ENCODE measurements at places on chromosomes 11 and 22. TPM values are rescaled to one million over a fixed set of nuclear protein-coding genes. Genes with fewer than 3 reads are reported as not detected.

BEST1 gene
- 3.4 TPM for total RNA-seq

RAB39A gene
- total RNA-seq = not detected

OR6T1 gene
- not detected for total RNA-seq

PTPRCAP gene
- total RNA-seq = 0.45 TPM

CREB3L1 gene
- total RNA-seq = 37.5 TPM

CARD18 gene
- total RNA-seq = not detected

KIF18A gene
- 0.82 TPM for total RNA-seq

C11orf16 gene
- not detected for total RNA-seq

YAP1 gene
- 158 TPM for total RNA-seq

MS4A6A gene
- total RNA-seq = not detected

DNA sequence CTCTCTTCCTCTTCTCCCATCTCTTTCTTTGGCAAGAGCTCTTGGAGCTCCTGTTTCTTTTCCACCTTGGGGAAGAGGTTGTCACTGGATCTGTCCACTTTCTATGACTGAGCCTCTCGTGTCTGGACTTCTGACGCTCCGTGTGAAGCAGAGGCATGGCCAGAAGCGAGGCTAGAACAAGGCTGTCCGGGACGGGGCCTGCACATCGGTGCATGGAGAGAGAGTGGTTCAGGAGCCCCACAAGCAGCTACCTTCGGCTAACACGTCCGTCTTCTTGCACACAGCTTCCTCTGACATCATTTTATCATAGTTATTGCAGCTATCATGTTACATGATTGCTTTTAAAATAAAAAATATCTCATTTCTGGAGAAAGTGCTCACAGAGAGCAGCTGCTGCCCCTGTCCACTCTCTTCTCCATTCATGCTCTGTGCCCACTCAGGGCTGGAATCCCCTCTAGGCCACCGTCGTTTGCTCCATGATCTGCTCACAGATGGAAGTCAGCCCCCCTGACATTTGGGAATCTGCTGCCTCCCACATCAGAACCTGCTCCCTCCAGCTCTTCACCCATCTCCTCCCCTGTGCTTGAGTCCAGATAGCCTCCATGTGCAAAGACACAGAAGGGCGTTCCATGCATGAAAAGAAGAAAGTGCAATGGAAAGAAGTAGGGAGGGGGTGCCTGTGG, 308.4 kb downstream of the NTM start:
- DNase-seq = no peak

GRCh38 chr11:8907116-8907515, 3.9 kb upstream of the AKIP1 start:
- no peak for DNase-seq

DNA sequence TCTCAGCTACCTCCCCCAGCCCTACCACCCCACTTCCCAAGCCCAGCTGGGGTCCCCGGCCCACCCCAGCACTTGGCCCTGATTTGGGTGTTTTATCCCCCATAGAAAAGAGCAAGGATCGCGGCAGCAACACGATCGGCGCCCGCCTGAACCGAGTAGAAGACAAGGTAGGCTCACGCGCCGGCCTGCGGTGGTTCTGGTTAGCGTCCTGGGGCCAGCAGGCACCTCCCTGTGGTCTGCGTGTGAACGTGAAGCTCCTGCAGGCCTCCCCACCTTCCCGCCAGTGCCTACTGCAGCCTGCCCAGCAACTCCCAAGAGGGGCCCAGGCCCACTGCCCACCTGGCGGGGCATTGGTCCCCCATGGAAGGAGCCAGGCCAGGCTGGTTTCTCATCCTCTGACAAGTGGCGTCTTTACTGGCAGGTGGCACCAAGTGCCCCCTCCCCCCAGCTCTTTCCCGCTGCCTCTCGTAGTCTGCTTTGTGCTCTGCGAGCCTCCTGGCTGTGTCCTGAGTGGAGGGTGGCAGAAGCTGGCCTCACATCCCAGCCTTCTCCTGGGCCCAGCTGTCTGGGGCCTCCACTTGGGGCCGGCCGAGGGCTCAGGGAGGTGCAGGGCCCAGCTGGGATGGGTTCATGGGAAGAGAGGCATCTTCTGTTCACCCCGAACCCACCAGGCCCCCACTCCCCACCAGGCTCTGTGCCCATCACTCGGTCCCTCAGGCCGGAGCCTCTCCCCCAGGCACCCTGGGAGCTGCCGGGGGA, 78.3 kb upstream of the KCNQ1OT1 start:
- no peak for DNase-seq

GRCh38 chr11:119671561-119672015, 57.4 kb downstream of the NECTIN1 start:
- peak; percentile 39 for DNase-seq

GRCh38 chr11:17631702-17632365, 84.8 kb downstream of the OTOG start:
- no peak for DNase-seq

DNA sequence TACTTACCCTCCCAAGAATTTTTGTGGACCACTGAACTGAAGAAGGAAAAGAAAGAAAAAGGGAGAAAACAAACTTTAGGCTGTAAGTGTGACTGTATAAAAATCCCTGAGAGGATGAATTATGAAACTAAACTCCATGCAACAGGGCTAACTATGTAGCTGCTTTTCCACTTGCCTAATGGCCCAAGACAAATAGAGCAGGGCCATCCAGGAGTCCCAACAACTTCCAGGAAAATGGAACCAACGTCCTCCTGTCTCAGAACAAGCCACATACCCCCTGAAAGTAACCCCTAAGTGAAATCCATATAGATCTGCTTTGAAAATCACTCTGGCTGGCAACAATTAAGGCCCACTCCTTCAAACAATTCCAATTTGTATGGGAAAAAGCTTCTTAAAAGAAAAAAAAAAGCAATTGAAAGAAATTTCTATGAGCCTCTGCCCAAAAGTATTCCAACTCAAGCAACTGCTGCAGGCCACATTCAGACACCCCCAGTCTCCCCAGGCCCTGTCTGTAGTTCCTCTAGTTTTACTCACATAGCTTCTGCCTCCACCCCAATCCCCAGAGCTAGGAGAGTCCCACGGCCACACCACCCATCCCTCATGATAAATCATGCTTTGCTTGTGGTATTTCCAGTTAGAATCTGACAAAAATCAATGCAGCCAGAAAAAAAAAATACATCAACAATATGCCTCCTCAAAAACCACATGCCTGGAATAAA, 12.7 kb downstream of the RBFOX2 start:
- no peak for DNase-seq

DNA sequence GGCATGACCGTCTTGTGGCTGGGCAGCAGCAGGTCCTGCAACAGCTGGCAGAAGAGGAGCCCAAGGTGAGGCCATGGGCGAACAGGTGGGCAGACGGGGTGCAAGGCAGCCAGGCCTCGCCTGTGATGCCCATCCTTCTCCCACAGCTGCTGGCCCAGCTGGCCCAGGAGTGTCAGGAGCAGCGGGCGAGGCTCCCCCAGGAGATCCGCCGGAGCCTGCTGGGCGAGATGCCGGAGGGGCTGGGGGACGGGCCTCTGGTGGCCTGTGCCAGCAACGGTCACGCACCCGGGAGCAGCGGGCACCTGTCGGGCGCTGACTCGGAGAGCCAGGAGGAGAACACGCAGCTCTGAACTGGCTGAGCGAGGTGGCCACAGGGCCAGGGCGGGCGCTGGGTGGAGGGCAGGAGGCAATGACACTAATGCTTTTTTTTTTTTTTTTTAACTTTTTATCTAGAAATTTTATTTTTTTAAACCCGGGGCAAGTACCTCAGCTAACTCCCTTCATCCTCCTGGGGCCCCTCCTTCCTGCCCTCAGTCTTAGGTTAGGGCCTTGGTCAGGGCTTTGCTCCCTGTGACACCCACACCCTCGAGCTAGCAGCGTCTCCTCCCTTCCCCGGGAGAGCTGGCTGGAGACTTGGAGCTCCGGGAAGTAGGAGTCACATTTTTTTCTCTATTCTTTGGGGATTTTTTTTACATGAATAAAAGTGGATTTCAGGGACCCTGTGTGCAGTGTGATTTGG, 16.0 kb downstream of the PLCB3 start:
- peak; percentile 39 for DNase-seq

DNA sequence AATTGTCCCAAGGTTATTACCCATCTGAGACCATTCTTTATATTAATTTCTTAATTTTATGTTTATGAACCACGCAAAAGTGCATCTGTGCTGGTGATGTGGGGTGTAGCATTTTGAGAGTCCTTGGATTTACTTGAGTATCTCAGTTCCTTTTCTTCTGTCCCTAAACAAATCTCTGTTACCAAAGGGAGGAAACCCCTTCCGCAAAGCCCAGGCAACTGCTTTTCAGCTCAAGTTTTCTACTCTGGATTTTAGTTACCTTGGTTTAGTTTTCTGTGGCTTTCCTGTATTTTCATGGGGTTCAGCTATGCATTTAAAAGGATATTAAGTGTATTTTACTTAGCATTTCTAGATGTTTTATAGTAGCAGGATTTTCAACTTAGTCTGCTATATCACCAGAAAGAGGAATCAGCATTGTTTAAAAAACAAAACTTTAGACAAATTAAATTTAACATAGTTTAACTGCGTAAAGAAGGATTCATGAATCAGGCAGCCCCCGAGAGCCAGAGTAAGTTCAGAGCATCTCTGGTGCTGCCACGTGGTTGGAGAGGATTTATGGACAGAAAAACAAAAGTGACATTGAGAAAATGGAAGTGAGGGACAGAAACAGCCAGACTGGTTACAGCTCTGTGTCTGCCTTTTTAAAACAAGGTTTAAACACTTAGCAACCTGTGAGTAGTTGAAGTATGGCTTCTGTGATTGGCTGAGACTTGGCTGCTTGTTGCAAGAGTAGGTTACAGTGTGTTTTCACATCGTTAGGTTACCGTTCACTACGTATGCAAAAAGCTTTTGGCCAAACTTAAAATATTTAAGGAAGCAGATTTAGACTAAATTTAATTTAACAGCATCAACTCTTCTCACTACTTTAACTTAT, 9.6 kb downstream of the ADM start:
- peak; percentile 54 for DNase-seq

DNA sequence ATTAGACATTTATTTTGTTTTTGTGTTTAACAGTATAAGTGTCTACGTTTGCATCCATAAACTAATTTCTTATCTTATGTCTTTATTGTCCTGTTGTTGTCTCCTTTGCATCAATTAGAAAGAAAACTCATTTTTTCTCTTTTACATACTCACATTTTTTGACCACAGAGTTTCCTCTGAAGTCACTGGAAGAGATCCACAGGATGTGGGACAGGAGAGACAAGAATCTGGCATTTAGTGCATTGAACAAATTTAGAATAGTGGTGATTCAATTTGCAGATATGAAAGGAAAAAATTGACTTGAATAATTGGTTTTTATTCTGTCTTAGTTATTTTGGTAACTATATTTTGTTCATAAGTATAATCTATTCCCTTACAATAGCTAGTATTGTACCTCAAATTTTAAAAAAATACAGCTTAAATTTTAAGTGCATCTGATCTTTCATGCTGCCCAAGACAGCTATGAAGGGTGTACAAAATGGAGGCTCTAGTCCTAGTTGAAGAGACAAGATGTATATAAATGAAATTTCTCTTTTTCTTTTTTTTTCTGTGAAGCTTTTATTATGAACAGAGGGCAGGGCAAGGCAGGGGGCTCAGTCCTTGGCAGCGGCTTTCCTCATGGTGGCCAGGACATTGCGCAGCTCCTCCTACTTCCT, 24.4 kb downstream of the HORMAD2 start:
- DNase-seq = peak; percentile 19

GRCh38 chr11:83349296-83349695, 63.1 kb upstream of the CCDC90B start:
- DNase-seq = no peak

- no peak for DNase-seq
These were observed 9.7 kb downstream of the PDGFB start for GRCh38 chr22:39234867-39235687.

GRCh38 chr11:74345420-74345819, 34.0 kb upstream of the P4HA3 start:
- DNase-seq = no peak

DNA sequence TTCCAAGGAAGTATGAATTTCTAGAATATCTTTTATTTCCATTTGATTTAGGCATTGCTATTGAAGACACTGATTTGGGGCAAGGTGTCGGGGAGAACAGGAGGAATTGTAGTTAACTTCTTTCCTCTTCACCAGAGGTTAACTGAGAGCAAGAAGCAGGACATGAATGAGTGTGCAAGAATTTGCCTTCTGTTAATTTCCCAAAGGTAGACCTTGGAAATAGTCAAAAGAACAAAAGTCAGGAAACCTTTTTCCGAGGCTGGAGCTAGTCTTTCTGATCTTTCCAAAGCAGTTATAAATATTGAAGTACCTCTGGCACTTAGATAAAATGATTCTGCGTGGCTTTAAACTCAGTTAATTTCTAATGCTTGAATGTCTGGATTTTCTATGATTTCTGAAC, 66.9 kb downstream of the MTMR3 start:
- DNase-seq = no peak

GRCh38 chr11:128716661-128717210, 22.9 kb downstream of the FLI1 start:
- DNase-seq = peak; percentile 62

DNA sequence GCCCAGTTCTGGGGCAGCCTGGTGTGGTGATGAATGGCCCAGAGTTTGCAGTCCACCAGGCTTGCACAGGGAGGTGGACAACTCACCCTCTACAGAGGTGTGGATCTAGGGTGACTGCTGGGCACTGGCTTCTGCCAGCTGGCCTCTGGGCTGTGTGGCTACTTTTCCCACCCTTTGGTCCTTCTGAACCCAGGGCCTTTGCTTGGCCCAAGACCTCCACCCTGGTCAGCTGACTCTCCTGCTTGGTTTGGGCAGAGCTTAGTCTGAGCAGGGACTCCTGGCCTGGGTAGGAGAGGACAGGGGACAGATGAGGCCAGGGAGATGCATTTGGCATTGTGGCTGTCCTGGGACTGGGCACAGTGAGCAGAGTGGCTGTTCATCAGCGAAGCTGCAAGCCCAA, 83.0 kb upstream of the SHANK2 start:
- no peak for DNase-seq

- no peak for DNase-seq
These were observed 2.8 kb downstream of the RCOR2 start for GRCh38 chr11:63913866-63914830.

- DNase-seq = no peak
These were observed 9.4 kb downstream of the DPP3 start for GRCh38 chr11:66489636-66490035.
